A673 (cell line): ENCODE measurements at places on chromosomes 13 and 19.
A peak's percentile ranks its signal among the peaks of the same experiment; 100 is the strongest.

DNA sequence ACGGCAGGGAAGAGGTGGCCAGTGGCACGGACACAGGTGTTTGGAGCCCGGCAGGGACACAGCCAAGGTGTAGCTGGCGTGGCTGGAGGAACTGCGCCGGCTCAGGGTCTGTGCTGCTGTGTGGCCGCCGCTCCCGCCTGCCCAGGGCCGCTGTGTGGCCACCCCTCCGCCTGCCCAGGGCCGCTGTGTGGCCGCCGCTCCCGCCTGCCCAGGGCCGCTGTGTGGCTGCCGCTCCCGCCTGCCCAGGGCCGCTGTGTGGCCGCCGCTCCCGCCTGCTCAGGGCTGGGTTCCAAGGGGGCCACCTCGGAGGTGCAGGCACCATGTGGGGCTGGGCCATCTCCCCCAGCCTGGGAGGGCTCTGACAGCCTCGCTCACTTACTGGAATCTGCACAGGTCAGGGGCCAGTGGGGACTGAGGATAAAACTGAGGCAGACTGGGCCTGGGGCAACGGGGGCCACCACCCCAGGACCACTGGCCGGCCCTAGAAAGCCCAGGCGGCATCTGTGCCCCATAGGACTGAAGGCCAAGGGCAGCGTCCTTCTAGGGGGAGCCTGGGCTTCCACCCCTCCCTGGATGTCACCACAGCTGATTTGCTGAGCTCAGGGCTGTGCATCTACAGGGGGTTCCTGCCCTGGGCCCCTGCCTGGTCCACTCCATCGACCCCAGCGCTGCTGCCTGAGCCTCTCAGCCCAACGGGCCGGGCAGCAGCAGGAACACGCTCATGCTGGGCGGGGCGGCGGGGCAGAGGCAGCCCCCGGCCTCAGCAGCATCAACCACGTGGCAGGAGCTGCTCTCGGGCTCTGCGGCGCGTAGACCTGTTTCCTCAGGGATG, 21.5 kb downstream of the C13orf46 start:
- DNase-seq, result no peak

- DNase-seq, result peak; percentile 50
Observed at GRCh38 chr19:46537136-46538097, 41.8 kb upstream of the PNMA8B start.

DNA sequence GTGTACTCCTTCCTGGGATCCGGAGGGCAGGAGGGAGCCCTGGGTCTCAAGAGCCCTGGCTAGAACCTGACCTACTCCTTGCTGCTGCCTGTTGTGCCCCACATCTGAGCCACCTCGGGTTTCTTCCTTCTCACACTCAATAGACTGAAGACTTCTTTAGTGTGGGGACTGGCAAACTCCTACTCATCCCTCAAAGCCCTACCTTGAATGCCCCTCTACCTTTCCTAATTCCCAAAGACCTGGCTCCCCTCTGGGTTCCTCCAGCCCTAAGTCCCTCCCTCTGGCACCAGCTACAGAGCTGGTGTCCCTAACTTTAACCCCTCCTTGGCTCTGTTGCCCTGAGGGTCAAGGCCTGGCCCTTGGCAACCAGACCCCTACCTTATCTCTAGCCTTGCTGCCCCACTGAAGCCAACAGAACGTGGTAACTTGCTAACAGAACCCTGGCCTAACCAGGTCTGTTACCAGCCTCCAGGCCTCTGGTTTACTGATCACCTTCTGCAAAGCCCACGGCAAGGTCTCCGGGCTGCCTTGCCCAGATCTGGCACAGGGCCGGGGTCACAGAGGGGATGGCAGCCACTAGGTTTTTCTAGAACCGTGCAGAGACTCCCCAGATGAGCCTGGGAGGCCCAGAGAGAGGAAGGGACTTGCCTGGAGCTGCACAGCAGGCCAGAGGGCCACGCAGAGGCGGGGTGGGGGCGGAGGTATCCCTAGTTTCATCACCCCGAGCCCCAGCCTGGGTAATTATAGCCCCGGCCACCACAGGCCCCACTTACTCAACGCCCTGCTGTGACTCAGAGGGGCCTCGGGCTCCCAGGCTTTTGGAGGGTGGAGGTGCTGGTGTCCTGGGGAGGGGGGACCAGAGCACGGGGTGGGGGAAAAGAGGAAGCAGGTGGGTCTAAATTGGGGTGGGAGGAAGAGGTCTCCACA, 15.3 kb downstream of the ZBTB7A start:
- no peak for DNase-seq

DNA sequence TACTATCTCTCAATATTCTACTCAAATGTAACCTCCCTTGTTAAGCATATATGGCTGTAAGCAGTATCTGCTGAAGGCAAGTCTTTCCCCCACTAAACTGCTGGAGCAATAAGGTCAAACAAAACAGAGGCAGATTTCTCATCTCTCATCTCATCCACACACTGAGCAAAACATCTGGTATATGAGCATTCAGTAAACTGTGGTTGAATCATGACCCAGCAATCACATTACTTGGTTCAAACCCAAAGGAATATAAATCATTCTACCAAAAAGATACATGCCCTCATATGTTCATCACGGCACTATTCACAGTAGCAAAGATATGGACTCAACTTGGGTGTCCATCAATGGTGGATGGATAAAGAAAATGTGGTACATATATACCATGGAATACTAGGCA, 344.4 kb downstream of the SUCLA2 start:
- no peak for DNase-seq

- no peak for DNase-seq
Observed at GRCh38 chr19:2883686-2884439, 16.7 kb downstream of the ZNF556 start.

GRCh38 chr19:55467236-55468053, 2.9 kb upstream of the C19orf85 start:
- DNase-seq, result no peak

DNA sequence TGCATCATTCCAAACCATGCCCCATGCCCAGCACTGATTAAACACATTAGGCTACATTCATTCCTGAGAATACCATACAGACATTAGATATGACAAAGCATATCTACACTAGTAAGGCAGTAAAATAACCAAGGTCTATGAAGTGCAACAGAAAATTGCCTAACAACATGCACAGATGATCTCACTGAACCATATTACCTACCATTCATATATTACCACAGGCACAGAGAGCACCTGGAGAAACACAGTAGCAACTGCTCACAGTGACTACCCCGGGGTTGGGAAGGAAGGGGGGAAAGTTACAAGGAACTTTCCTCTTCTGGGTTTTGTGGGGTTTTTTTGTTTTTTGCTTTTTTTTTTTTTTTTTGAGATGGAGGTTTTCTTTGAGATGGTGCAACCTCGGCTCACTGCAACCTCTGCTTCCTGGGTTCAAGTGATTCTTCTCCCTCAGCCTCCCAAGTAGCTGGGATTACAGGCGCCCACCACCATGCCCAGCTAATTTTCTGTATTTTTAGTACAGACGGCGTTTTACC, 669.6 kb downstream of the UQCRFS1 start:
- DNase-seq, result no peak

DNA sequence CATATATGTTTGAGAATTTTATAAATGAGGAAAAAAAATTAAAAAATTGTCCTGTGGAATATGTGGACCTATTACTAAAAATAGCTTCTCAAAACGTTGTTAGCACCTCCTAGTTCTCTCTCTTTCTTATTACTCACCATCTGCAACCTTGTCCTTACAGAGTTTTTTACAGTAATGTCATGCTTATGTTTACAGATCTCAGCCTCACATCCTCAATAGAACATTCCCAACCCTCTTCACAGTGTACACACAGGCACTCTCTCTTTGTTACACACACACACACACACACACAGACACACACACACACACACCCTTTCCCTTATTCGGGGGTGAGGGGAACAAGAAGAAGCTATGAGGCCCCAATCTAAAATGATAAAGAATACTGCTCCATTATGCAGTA, 197.7 kb downstream of the SLITRK6 start:
- DNase-seq, result no peak

DNA sequence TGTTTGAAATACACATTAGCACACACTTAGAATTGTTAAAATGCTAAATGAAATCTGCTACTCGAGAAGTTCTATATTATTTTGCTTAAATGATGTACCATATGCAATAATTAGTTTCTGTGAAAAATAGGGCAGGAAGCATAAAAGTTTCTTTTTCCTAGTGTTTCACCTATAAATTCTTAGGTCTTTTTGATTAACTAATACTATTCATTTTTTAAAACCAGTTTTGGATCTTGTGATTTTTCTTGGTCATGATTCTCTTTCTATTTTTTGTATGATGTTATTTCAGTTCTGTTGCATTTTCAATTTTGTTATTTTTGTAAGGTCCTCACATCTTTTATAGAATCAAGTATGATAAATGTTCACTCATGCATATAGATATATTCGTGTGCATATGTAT, 66.1 kb downstream of the URI1 start:
- no peak for DNase-seq

- peak; percentile 83 for DNase-seq
Observed at GRCh38 chr13:48492470-48493065, 40.3 kb downstream of the RCBTB2 start.

DNA sequence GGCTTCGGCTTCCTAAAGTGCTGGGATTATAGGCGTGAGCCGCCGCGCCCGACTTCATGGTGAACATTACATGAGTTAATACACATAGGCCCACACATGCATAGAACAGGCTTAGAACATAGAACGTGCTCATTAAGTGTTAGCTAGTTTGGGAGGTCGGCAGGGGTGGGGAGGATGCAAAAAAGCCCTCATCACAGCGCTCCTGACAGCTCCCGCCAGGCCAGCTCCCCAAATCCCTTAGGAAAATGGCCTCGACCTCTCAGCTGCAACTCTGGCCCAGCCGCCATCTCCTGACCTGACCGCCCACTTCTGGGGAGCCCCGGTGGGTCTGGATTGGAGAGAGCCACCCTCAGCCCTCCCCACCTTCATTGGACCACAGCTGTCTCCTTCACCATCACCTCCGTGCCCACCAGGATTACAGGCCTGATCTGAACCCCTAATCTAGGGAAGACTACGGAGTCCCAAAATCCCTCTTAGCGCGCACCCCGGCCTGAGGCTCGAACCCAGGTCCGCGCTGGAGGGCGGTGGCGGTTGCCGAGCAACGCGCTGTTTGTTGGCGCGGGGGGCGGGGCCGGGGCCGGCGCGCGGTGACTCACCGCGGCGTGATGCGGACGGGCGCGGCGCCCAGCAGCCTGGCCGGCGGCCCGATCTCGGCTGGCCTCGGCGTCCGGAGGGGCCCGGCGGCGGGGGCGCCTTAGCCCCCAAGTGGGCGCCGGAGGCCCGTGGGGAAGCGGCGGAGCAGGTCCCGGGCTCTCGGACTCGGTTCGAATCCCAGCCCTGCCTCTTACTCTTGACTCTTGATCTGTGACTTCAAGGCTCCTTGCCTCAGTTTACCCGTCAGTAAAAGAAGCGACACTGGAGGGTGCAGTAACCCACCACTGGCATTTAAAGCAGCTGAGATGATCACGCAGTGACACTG, 26.7 kb upstream of the NANOS3 start:
- peak; percentile 86 for DNase-seq

DNA sequence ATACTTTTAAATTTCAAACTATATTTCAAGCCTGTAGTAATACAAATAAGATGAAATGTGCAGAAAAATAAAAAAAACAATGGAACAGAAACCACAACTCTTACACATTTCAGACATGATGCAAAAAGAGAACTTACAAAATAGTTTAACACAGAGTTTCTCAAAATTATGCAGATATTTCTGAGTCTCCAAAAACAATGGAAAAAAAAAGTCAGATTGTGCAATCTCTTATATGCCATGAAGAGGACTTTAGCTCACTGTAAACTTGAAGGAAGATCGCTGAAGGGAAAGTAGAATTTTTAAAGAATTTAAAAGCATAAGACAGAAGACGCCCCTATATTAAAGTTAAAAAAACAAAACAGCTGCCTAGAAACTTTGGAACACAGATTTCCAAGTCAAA, 20.4 kb downstream of the ZNF708 start:
- DNase-seq, result no peak
